ENCODE measurements at places on chromosomes 6 and 20.

GRCh38 chr6:72035486-72035885, 149.1 kb downstream of the RIMS1 start:
- no peak for DNase-seq

- no peak for DNase-seq
Observed at GRCh38 chr6:144415014-144415413, 129.9 kb downstream of the UTRN start.

- DNase-seq: peak; percentile 93
Observed at GRCh38 chr20:37527638-37528445, at the start of gene BLCAP. TSS of gene BLCAP (minus strand) at chr20:37527876. CDS start at chr20:37519174, 8,702 bp downstream.

GRCh38 chr20:4490606-4491280, 231.0 kb upstream of the PRND start:
- no peak for DNase-seq

GRCh38 chr20:17946040-17946439, 22.6 kb downstream of the SNX5 start:
- DNase-seq: no peak

DNA sequence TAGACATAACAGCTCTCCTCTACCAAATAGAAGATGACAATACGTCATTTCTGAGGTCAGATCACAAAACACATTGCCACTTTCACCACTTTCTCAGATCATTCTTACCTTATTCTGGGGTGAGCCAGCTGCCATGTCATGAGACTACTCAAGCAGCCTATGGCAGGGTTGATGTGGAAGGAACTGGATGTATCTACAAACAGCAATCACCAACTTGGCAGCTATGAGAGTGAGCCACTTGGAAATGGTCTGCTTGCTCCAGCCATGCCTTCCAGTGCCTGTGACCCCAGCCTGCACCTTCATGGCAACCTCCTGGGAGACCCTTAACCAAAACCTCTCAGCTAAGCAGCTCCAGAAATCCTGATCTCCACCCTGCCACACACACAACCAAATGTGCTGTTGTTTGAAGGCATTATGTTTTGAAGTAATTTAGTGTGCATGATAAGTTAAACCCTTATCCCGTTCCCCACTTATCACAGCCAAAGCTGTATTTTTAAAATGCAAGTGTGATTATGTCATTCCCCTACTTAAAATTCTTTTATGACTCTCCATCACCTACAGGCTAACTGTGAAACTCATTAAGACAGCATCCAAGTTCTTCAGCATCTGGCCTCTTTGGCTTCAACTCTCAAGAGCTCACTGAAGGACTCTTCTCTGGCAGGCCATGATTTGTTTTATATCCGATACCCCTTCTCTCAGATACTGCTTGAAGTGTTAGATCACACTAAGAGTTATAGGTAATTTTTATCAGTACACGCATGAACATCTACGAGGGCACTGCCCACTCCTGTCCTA, 150.6 kb downstream of the LY86 start:
- DNase-seq: no peak

GRCh38 chr20:31537116-31537871, 23.1 kb downstream of the HM13 start:
- no peak for DNase-seq

DNA sequence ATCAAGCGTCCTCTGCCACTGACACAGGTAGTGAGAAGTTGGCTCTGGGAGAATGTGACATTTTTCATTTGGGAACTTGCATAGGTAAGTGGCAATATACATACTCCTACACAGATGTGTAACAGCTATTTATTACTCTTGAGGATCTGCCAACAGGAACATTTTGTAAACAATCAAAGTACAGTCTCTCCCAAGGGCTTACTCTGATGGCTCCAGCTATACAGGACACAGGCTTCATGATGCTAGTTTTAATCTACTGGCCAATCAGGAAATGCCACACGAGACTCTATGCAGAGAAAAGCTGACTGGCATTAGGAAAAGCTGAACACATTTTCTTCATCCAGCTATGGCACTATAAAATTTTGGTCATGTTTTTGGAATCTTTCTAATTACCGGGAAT, 57.8 kb downstream of the POPDC3 start:
- no peak for DNase-seq

GRCh38 chr6:25835442-25836283, 3.8 kb upstream of the SLC17A1 start:
- no peak for DNase-seq

- peak; percentile 4 for DNase-seq
Observed at GRCh38 chr6:29502181-29502580, 14.4 kb upstream of the MAS1L start.

GRCh38 chr20:24993337-24994185, 1.0 kb upstream of the APMAP start:
- DNase-seq: no peak

GRCh38 chr6:135250751-135251497, 69.8 kb downstream of the MYB start:
- no peak for DNase-seq

DNA sequence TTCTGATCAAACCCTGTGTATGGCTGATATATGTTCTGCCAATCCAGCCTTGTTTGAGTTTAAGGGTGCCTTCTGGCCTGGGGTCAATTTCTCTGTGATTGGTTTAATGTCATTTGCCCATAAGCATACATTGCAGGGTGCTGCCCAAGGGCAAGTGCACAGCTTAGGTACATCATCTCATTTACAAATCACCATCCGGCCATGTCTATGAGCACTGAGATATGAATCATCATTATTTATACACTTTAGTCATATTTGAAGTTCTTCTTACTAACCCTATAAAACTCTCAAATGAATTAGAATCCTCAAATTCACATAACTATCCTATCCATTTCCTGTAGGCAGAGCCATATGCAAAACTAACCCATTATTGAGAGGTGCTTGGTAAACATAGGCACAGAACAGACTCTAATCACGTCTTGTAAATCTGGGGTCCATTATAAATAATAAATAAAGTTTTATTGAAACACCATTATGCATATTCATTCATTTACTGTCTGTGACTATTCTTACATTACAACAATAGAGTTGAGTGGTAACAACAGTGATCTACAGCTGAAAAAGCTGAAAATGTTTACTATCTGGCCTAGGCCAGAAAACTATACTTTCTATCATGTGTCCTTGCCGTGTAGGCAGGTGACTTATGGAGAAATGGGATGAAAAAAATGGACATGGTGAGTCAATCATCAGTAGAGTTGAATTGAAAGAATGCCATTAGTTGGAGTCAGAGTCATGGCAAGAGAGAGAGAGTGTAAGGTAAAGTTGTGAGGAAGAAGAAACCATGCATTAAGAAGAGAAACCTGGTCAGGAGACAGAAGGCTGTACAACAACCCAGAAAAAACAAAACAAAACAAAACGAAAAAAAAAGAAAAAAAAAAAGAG, 25.0 kb downstream of the KCNQ5 start:
- no peak for DNase-seq

DNA sequence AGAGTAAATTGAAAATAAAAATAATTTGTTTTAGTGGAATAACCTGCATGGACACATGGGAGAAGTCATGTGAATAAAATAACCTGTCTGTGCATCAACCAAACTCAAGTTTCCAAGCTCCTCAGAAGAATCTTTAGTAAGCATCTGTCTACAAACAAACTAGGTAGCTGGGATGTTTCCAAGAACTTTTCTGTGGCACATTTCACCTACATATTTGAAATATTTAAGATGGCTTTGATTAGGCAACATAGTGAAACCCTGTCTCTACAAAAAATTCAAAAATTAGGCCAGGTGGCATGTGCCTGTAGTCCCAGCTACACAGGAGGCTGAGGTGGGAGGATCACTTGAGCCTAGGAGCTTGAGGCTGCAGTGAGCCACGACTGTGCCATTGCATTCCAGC, 168.2 kb downstream of the DST start:
- no peak for DNase-seq

DNA sequence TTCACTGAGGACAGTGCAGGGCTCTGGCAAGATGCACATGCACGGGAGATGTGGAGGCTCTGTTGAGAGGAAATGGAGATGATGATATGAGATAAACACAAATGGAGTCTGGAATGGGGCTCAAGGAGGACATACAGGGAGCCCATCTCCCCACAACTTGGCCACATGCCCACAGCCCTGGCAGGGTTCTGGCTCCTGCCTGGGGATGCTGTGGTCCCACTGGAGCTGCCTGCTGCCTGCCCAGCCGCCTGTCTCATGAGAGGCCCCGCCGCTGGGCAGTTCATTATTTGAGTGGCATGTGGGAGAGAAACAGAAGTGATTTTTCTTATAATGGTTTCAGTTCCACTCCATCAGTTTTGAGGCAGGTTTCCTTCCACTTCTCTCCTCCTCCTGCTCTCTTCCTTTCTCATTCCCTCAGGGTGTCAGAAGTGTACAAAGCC, 133.6 kb upstream of the TRAF3IP2 start:
- no peak for DNase-seq

DNA sequence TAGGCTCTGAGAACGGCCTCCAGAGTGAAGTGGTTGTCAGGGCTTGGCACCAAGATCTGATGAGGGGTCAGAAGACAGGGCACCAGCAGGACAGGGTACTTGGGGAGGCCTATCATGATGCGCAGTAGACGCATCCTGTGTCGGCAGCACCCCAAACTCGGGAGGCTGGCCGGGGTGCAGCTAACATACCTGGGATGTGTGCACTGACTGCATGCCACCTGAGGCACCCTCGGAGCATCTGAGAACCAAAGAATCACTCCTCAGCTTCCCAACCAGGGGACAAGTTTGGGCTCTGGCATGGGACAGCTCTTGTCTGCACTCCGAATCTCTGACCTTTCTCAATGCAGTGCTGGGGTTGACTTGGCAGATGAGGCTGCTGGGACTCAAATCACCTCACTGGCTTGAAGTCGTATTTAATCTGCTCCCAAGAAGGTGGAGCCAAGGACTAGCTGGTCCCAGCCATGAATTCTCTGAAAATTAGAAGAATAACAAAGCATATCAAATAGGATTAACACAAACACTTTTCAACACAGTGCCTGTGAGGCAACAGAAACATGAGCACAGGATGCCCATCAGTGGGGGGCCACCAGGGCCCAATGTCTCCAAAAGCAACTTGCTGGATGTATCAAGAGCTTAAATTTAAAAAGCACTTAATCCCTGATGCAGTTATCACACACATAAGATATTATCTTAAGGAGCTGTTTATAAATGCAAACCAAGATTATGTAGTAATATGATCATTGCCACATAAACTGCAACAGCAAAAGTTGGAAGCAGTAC, 348.8 kb downstream of the PREX1 start:
- DNase-seq: no peak

DNA sequence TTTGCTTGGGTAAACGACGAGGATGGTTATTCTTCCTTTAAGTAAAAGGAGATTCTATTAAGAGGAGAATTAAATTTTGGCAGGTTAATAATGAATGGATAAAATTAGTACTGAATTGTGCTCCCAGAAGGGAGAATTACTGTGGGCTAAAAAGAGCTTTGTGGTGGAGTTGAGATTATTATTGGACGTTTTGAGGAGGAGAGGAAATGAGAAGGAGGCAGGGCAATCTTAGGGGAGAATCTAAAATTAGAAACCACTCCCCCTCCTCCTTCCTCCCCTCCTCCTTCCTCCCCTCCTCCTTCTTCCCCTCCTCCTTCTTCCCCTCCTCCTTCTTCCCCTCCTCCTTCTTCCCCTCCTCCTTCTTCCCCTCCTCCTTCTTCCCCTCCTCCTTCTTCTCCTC, 331.8 kb downstream of the PRL start:
- DNase-seq: no peak

GRCh38 chr6:11126876-11127275, 15.4 kb upstream of the ERVFRD-1 start:
- DNase-seq: no peak
